ENCODE measurements at places on chromosomes 5 and 9.

DNA sequence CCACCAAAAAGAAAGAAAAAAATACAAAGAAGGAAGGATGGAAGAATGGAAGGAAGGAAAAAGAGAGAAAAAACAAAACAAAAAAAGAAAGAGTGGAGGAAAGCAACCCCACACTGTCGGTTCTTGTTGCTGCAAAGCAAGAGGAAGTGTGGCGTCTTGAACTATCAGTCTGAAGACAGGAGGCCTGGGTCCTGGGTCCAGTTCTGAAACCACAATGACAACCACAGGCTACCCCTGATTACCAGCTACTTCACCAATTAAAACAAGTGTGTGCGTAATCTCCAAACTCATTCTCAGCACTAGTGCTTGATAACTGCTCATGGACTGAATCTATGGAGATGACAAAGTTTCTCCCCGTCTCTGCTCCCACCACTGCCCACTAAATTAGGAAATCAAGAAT is 93.7 kb downstream of the RASEF start:
- no peak for DNase-seq

DNA sequence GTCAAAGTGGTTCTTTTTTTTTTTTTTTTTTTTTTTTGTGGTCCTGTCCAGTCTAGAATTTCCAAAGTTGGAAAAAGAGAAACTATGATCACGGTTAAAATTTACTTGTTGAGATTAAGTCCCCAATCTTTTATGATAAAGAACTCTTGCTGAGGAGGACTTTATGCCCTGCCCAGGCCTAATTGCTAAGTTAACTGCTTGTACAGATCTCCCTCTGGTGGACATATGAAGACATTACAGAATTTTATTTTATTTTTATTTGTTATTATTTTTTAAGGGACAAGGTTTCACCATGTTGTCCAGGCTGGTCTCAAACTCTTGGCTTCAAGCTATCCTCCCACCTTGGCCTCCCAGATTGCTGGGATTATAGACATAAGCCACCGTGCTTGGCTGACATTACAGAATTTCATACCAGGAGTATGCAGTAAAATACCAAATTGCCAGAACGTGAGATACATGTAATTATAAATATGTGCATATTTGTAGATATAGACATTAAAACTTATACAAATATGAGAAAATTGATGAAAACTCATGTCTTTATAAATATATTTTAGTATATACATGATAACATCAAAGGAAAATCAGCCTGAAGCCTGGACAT is 91.2 kb downstream of the RFK start:
- DNase-seq = peak; percentile 23

DNA sequence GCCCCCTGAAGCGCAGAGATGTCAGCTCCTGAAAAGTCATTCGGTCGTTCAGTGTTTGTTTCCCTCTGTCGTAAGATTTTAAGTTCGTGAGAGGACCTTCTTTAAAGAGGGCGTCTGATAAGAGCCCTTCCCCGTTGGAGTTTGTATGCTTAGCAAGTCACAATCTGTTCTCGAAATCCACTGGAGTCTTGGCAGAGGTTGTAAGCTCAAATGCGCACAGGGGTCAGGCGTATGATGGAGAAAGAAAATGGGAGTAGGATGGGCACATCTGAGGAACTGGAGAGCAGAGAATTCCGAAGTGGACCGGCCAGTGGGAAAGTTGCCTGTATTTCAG is 710 bp downstream of the HSD17B4 start:
- no peak for DNase-seq

DNA sequence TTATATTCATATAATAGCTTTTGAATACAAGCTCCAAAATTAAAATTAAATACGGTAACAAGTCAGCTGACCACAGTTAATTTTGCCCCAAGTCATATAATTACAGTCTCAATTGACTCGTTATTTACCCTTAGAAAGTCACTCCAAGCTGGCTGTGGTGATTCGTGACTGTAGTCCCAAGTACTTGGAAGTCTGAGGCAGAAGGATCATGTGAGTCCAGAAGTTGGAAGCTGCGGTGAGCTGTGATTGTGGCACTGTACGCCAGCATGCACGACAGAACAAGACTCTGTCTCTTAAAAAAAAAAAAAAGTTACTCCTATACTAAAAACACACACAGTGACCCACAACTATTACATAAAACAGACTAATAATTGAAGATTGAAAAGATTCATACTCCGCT is 31.6 kb upstream of the DTWD2 start:
- DNase-seq = no peak

- DNase-seq = no peak
These were observed 208.8 kb upstream of the TAS2R1 start for GRCh38 chr5:9838916-9839315.

DNA sequence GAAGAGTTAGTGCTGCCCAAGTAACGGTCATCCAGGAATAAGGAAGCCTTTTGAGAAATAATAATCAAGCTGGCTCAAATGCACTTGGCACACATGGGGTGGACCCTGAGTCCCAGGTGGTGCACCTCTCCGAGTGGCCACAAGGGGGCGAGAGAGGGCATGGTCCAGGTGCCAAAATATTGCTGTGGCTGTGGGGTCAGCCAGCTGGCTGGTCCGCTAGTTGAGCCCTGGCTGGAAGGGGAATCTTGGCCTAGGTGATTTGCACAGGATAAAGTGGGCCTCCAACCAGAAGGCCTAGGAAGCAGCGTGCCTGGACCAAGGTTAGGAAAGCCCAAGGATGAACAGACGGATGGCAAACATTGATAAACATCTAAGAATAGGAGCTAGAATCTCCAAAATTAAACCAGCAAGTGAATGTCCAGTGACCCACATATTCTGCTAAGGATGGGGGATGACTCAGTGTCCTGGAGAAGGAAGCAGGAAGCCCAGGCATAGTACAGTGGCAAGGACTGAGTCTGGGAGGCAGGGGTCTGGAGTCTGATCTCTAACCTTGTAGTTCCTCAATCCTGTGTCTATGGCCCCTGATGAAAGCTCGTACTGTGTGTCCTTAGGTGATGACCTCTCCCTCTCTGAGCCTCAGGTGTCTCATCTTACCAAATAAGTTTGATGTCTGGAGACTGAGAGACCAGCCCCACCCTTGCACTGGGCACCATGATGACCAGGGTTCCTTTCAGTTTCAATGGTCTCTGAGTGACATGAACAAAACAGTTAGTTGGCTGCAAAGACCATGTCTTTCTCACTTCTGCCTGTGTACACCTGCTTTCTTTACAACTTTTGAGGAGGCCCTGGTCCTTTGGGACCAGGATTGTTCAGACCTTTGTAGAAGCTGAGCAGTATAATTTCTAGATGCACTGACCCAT is 19.2 kb upstream of the SHB start:
- peak; percentile 11 for DNase-seq

All from bone marrow (tissue), 2 donors.